ENCODE measurements at places on chromosomes 3 and 15. TPM values are rescaled to one million over a fixed set of nuclear protein-coding genes. Genes with fewer than 3 reads are reported as not detected.

DNA sequence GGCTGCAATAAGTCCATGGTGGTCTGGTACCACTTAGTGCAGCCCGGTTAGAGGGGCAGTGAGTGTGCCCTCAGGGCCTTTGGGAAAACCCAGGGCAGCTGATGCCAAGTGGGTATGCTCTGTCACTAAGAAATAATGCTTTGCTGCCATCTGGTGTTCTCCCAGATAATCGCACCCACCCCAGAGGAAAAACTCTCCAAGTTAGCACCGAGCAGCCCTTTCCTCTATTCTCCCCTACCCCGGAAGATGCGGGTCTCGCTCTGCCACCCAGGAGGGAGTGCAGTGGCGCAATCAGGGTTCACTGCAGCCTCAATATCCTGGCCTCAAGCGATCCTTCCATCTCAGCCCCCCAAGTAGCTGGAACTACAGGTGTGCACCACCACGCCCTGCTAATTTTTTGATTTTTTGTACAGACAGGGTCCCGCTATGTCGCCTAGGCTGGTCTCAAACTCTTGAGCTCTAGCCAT lies 21.3 kb upstream of the DAPK2 start:
- no peaks in the 10 kb centered on the region for H3K27me3 ChIP-seq
- DNase-seq = peak; percentile 81
- no peaks in the 10 kb centered on the region for H3K4me1 ChIP-seq
- H3K36me3 ChIP-seq = peaks cover 5% of the 10 kb centered on the region
- no peak overlapping the region for H3K4me3 ChIP-seq

DNA sequence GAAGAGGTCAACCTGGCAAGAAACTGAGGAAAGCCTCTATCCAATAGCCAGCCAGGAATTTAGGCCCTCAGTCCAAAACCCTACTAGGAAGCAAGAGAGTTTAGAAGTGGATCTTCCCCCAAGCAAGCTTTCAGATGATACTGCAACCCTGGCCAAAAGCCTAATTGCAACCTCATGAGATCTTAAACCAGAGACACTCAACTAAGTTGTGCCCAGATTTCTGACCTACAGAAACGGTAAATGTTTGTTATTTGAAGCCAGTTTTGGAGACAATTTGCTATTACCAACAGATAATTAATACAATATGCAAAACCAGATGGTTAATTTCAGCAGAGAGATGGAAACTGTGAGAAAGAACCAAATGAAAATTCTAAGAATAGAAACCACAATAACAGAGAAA lies 21.7 kb upstream of the SUSD5 start:
- H3K27me3 ChIP-seq = no peaks in the 10 kb centered on the region
- no peaks in the 10 kb centered on the region for H3K36me3 ChIP-seq
- no peak overlapping the region for H3K4me3 ChIP-seq
- no peaks in the 10 kb centered on the region for H3K4me1 ChIP-seq
- H3K27ac ChIP-seq = no peak overlapping the region
- DNase-seq = no peak

- no peak overlapping the region for H3K4me3 ChIP-seq
- H3K4me1 ChIP-seq = no peaks in the 10 kb centered on the region
- no peak for DNase-seq
- H3K27ac ChIP-seq = no peak overlapping the region
- H3K27me3 ChIP-seq = no peaks in the 10 kb centered on the region
Measured at GRCh38 chr3:90025019-90025418, 917.6 kb downstream of the EPHA3 start.

DNA sequence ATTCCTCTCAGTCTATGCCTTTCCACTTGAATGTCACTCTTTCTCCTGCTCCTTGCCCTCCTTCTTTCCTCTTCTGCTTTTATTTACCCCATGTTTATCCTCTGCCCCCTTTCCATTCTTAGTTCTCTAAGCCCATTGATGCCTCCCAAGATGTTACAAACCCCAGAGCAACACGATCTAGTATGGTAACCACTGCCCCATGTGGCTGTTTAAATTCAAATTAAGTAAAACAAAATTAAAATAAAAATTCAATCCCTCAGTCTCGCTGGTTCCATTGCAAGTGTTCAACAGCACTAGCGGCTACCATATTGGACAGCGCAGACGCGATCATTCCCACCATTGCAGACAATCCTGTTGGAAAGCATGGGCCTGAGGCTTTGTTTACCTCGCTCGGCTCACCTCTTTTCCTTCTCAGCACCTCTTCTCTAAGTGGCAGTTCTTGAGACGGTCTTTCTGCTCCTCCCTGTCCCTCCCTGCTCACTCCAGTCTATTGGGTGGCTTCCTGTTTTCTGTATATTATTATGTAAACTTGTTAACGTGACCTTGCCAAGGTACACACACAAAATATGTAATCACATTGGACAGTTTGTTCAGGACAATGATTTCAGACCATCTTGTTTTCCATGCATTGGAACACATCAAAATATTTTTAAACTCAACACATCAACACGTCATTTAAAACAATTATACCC lies 21.8 kb upstream of the CA12 start:
- no peak overlapping the region for H3K27ac ChIP-seq
- DNase-seq = no peak
- no peak overlapping the region for H3K4me3 ChIP-seq
- no peaks in the 10 kb centered on the region for H3K27me3 ChIP-seq

- no peak overlapping the region for H3K4me3 ChIP-seq
- H3K27me3 ChIP-seq = no peaks in the 10 kb centered on the region
- DNase-seq = no peak
- no peak overlapping the region for H3K27ac ChIP-seq
- no peaks in the 10 kb centered on the region for H3K4me1 ChIP-seq
Measured at GRCh38 chr3:140285380-140285779, 350.4 kb downstream of the CLSTN2 start.

GRCh38 chr15:55094136-55094535 lies 102.6 kb downstream of the RSL24D1 start:
- H3K27me3 ChIP-seq = no peaks in the 10 kb centered on the region
- DNase-seq = no peak
- H3K4me1 ChIP-seq = no peaks in the 10 kb centered on the region
- no peak overlapping the region for H3K27ac ChIP-seq
- no peaks in the 10 kb centered on the region for H3K36me3 ChIP-seq

DNA sequence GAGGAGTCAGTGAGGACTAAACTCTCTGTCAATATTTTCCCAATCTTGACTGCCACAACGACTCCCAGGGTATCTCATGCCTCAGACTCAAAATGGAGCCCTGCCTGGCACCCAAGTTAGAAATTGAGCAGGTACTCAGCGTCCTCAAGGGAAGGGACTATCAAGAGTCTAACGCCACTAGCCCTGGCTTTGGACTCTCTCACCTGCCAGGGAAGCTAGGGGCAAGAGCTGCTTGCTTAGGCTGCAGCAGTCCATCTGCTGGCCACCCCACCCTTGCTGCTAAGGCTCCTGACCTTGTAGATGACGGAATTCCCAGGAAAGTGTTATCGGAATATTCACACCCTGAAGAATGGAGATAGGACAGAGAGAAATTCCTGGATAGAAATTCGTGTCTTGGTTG lies 33.0 kb downstream of the ZIC4 start:
- H3K27me3 ChIP-seq = peaks cover 22% of the 10 kb centered on the region
- H3K27ac ChIP-seq = no peak overlapping the region
- no peak for DNase-seq
- no peak overlapping the region for H3K4me3 ChIP-seq
- H3K4me1 ChIP-seq = no peaks in the 10 kb centered on the region

HCN4 gene
- not detected for total RNA-seq

MEX3B gene
- 9.0 TPM for total RNA-seq

Measured in ascending aorta (tissue), 2 donors.